ENCODE measurements at places on chromosomes 1 and 21.

GRCh38 chr1:217091561-217091960 lies 368.3 kb upstream of the ESRRG start:
- DNase-seq = no peak

GRCh38 chr1:237736372-237737029 lies 154.2 kb downstream of the ZP4 start:
- no peak for DNase-seq

DNA sequence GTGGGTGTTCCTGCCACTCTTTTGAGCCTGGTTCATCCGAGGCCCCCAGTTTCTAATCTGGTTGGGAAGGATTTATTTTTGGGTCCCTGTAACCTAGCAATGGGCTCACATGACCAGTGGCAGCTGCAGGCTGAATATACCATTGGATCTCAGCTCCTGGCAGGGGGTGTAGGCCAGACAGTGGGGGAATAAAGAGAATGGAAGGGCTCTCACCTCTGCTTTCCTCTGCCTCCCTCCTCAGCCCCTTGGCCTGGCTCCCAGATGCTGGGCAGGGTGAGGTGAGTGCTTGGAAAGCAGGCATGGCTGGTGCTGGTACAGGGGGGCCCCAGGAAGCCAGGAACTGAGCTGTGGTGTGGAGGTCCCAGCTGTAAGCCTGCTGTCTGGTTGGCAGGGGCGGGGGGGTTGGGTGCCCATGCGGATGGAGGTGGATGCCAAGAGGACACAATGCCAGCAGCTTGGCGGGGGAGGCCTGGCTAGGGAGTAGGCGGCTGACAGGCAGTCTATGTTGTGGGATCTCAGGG lies 3.6 kb upstream of the GPR61 start:
- no peak for DNase-seq

DNA sequence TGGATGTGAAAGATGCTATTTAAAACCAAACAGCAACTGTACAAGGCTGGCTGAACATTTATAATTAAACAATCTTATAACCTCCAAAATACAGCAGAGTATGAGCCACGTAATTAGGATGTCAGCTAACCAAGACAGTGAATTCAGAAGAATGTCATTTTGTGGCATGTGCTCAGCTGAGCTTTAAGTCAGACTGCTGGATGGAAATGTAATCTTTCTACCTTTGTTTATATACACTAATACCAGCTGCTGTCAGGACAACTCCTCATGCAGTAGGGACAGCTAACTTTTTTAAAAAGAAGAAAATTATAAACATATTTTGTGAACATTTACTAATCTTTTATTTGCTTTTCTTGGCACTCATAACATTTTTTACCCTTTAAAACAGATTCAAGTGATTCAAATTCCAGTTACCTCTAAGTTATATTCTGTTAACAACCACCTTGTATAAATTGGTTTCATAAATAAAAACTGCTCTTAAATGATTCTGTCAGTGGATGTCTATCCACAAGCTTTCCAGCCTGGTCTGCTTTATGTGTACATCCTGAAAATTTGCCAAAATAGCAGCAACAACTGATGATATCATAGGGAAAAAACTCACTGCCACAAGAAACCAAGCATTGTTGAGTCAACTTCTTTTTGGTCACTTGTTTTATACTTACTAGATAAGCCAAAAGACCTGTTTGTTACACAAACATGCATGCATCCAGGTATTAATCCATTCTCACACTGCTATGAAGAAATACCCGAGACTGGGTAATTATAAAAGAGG lies 36.1 kb downstream of the DPH5 start:
- DNase-seq = no peak

DNA sequence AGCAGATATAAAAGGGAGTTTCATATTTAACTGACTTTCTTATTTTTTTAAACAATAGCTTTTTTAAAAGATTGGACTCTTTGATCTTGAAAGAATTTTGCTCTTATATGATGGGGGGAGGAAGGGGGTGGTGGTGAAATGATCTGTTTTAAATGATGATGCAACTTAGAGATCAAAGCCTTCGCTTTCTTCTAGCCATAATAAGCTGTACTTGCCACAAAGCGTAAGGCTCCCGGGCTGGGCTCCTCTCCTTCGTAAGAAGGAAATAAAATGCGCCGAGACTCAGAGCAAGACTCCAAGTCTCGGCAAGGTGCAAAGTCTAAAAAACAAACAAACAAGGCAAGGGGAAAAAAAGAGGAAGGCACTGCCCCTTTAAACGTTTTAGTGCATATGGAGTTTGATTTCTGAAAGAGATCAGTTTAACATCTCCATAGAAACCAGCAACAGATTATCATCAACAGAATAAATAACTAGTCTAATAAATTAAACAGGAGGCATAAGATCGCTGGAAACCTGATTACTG lies 3.3 kb downstream of the CASZ1 start:
- DNase-seq = no peak

DNA sequence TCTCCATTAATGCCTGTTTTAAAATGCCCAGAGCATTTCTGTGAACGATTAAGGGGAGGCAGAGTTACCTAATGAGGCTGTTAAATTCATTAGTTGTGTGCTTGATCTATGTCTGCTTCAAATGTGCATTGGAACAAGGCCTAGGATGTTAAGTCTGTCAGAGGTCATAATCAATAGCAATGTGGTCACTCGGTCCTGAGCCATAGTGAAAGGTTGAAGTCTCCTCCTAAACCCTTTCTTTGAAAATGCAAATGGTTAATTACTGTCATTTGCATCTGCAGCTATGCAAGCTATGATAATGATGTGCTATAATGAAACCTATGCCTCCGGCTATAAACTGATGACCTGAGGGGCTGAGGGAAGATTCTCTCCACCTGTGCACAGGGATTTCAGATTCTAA lies 114.2 kb upstream of the NR5A2 start:
- no peak for DNase-seq

DNA sequence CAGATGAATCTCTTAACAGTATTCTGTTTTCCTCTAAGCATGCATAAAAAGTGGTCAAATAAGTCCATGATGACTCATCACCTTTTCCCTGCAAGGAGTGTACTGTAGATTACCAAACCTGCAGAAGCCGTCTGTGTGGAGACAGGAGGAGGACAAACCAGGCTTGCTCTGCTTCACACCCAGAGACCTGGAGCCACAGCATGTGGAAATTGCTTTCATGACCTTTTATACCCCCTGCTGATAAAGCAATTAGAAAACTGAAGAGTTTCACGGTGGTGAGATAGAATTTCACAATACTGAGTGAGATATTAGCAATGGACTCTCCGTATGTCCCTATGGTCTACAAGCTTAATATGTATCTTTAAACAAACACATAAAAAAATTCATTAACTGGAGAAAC lies 9.4 kb downstream of the CORT start:
- DNase-seq = peak; percentile 10

DNA sequence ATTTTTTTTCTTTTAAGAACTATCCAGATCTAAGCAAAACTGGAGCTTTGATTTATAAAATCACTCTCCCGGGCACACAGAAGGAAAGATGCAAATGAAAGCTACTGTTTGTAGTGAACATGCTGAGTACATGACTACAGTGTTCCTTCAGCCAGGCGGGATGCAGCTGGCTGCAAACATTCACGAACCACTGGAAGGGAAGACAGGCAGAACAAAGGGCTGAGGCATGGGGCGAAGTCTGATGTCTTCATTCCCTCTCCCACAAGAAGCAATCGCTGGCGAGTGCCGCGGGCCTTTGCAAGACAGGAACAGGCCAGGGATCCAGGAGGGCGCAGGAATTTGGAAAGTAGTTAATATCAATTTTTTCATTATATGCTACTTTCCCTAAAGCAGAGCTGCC lies 257.9 kb upstream of the AJAP1 start:
- DNase-seq = no peak

DNA sequence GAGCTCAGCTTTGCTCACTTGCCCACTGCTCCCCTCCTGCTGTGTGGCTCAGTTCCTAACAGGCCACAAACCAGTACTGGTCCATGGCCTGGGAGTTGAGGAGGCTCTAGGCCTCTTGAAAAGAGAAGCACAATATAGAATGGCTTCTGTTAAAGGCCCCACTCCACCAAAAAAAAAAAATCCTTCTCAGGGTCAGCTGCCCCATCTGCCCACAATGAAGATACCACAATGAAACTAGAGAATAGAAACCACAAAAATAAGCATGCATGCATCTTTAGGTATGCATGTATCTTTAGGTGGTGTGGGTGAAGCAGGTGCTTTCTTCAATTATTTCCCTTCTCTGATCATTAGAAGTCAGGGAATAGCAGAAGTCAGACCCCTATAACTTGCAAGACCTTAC lies 620.4 kb upstream of the BEND5 start:
- no peak for DNase-seq

GRCh38 chr1:242754125-242754524 lies 229.6 kb upstream of the PLD5 start:
- no peak for DNase-seq

- no peak for DNase-seq
Measured at GRCh38 chr1:170239445-170239844, 93.7 kb downstream of the NTMT2 start.

- peak; percentile 84 for DNase-seq
Measured at GRCh38 chr1:9201401-9202239, 33.0 kb upstream of the H6PD start.

DNA sequence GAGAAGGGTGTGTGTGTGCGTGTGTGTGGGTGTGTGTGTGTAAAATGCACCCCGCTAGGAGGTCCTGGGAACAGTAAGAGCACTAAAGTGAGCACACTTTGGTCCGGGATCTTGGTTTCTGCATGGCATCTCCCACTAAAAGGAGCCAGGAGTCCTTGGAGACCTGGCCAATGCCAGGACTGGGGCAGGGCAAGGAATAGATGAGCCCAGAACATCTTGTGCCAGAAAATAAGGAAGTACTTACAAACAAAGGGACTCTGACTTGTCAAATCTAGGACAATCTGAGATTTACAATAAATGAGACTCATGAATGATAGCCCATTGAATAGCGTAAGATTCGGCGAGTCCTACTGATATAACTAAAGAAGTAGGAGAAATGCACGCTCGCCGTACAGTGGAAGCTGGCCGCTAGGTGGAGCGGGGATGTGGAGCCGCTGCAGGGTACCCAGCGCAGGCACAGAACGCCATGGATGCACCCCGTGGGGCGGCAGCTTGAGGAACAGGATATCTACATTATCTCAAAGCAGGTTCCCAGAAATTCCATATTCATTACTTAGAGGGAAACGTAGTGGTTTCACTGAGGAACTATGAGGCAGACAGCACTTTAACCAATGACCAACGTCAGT lies 7.1 kb downstream of the SLC37A1 start:
- no peak for DNase-seq

DNA sequence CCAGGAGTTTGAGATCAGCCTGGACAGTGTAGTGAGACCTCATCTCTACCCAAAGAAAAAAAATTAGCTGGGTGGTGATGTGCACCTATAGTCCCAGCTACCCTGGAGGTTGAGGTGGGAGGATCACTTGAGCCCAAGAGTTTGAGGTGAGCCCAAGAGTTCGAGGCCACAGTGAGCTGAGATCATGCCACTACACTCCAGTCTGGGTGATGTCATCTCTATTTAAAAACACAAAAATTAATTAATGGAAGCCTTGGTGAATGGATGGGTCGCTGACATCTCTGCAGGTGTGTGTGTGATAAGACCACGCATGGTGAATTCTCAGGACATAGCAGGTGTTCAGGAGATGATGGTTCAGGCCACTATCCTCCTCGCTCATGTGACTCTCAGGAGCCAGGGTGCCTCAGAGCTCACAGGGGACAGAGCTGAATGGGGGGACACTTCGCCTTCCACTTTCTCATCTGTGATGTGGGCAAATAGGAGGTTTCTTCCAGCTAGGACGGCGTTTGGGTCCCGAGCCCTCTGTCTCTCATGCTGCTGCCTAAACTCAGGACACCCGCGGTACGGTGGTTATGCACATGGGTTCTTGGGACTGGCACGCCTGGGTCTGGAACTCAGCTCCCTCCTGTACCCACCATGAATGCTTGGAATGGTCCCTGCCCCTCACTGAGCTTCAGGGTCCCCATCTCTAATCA lies 113.4 kb upstream of the ZBTB40 start:
- no peak for DNase-seq

DNA sequence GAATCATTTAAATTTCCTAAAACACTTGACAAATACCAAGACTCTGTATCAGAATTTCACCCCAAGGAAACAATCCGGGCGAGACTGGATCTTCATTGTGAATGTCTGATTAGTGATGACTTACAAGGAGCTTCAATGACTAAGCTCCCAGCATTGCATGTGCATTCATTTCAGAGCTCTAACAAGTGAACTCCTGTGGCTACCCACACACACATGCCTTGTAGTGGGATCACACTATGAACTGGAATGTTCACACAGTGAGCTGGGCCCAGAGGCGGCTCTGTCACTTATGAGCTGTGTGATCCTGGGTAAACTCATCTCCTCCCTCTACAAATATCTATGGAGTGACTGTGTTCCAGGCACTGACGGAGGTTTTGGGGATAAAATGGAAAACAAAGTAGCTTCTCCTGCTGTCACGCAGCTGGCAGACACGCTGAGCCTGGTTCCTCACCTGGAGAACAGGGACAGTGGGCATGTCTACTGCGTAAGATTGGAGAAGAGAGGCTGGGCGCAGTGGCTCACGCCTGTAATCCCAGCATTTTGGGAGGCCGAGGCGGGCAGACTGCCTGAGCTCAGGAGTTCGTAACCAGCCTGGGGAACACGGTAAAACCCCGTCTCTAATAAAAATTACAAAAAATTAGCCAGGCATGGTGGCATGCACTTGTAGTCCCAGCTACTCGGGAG lies 56.9 kb downstream of the CLSTN1 start:
- no peak for DNase-seq

- no peak for DNase-seq
Measured at GRCh38 chr1:41394959-41395956, 34.0 kb downstream of the FOXO6 start.

All from suppressor macrophage treated with lipopolysaccharide for 1 hour (primary cell).